ENCODE measurements at places on chromosomes 3 and 15.

DNA sequence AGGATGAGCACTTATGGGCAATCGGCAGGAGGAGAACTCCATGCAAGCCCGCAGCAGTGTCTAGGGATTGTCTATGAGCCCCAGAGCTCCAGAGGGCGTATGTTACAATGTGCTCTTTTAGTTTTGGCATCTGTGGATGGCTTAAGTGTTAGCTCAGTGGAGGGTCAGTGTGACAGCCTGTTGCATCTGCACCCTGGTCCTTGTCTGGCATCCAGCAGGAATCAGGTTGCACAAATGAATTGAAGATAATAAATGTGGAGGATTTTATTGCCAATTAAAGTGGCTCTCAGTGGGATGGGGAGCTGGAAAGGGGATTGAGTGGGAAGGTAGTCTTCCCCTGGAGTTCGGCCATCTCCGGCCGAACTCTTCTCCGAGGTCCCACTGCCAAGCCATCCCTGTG, 11.8 kb upstream of the PRICKLE2 start:
- DNase-seq, result no peak

- peak; percentile 36 for DNase-seq
Measured at GRCh38 chr3:38297947-38298711, 16.0 kb downstream of the SLC22A14 start.

DNA sequence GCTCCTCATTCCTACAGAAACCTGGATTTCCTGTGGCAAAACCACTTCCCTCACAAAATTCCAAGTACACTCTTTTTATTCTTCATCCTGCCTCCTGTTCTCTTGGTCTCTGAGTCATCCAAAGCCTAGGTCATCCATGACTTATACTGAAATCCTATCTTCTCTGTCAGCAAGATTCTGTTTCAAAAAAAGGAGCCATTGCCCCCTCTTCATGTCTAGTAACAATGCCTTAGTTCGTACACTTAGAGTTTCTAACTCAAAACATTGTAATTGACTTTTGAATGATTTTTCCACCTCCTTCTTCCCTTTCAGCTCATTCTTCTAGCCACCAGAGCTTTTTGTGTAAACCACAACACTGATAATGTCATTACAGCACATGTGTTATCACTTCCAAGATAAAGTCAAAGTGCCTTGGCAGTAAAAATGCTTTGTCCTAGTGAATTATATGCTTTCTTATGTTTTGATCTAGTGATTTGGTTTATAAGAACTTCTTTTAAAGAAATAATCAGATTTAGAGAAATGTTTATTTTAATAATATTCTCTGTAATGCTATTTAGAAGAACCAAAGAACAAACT, 256.5 kb upstream of the NECTIN3 start:
- DNase-seq, result peak; percentile 79

GRCh38 chr3:138673641-138674530, 65.3 kb downstream of the FAIM start:
- peak; percentile 66 for DNase-seq

- peak; percentile 65 for DNase-seq
Measured at GRCh38 chr3:124563376-124563775, 166.9 kb upstream of the UMPS start.

DNA sequence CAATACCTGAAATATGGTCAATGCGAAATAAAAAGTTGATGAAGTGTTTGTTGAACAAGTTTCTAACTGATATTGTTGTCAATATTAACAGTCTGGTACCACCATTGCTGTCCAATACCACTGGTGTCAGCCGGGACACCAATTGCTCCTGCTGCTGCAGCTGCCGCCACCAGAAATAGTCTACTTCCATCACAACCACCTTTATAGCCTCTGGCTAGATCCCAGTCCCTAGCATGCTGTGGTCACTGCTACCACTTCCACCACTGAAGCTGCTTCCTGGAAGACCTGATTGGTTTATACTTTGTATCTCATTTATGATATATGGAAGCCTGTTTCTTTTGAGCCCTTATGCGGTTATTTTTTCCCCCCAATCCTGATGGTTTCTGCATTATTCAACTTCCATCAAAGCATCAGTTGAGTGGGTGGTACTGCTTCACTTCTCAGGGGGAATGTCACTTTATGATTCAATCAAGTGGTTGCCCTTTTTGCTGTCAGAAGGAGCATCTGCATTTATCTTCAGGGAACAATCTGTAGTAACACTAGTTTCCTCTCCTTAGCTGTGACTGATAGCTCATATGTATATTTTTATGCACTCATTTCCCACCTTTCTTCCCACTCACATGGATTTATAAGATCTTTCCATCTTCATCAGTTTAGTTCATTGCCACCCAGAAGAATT, 11.7 kb downstream of the LNP1 start:
- DNase-seq, result no peak

DNA sequence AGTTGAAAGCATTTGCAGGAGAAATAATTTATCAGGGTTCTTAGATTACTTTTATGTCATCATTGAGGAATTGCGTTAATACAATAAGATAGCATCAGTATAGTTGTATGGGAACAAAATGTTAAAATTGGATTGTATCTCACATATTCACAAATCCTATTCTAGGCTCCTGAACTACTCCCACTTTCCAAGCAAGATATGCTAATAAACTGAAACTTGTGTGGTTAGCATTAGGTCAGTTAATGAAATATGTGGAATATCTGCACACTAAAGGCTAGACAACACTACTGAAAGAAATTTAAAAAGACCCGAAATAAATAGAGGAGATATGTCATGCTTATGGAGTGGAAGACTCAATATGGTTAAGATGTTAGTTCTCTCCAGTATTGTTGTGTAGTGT, 272.7 kb downstream of the DOCK3 start:
- DNase-seq, result no peak

DNA sequence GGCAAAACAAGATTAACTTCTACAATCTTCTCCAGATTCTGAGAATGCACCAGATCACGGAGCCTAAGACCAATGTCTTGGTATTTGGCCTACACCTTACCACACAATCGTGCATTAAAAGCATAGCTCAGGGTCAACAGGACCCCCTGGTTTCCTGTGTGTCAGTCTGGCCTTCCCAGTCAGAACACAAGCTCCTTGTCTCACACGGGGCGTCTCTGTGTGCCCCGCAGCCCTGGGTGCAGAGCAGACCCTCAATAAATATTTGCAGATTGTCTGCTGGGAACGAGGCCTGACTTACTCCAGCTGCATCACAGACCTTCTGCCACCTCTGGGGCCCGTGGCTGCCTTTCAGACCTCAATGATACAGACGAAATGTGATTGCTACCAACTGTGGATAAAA, 82.5 kb upstream of the CTNNB1 start:
- no peak for DNase-seq

DNA sequence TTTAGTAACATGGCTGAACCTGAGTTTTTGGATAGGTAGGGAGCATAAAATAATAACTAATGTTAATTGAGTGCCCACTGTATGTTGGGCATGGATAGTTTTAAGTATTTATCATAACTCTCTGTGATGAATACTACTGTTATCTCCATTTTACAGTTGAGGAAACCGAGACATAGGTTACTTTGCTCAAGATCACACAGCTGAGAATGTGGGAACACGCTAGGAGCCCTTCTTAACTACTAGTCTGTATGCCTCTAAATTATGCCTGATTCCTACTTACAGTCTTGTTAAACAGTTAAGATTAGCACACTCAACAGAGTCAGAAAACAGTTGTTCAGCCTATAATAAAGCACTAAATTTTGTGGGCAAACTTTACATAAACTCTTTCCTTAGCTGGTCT, 2.0 kb upstream of the SIAH2 start:
- DNase-seq, result no peak

- peak; percentile 81 for DNase-seq
Measured at GRCh38 chr3:110521019-110521418, 550.6 kb upstream of the NECTIN3 start.

DNA sequence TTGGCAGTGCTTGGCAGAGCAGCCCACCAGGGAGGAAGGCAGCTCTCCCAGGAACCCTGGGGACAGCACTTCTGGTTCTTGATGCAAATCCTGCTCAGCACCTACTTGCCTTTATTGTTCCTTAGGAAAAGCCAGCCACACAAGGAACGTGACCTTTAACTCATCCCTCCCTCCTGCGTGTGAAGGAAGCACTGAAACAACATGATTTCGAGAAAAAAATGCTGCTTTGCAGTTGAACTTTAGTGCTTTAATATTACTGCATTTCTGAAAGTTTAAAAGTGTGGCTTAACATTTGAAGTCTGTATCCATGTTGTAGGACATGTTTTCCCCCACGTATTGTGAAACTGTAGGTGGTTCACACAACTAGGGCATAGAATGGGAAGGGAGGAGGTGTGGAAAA, 50.4 kb upstream of the CTNNB1 start:
- DNase-seq, result no peak

GRCh38 chr15:75195122-75195765, 6.4 kb upstream of the C15orf39 start:
- DNase-seq, result no peak

DNA sequence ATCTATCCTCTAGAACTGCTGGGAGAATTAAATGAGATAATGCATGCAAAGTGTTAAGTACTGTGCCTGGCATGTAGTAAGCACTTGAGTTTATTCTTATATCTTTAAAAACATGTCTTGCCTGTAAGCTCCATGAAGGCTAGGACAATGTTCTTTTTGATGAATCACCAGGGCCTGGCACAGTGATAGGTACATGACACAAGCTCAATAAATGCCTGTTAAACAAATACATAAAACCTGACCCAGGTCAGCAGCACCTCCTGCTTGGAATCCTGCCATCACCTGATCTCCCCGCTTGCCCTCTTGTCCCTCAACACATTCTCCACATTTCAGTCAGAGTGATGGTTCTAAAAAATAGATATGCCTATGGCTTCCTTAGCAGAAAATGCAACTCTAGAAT, 186.8 kb downstream of the CHST2 start:
- DNase-seq, result peak; percentile 65

DNA sequence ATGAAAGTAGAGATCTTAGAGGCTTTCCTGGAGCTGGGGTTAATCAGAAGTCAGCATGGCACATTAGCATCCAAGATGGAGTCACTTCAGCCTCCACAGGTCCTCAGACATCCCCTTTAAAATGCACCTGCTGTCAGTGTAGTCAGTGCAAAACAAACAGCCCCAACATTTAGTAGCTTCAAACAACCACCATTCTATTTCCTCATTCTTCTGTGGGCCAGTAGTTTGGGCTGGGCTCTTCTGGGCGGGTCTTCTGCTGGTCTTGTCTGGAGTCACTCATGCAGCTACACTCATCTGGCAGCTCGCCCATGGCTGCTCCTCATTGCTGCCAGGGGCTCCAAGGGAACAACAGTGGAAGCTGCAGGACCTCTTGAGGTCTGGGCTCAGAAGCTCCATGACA, 99.9 kb downstream of the TLE3 start:
- peak; percentile 75 for DNase-seq

DNA sequence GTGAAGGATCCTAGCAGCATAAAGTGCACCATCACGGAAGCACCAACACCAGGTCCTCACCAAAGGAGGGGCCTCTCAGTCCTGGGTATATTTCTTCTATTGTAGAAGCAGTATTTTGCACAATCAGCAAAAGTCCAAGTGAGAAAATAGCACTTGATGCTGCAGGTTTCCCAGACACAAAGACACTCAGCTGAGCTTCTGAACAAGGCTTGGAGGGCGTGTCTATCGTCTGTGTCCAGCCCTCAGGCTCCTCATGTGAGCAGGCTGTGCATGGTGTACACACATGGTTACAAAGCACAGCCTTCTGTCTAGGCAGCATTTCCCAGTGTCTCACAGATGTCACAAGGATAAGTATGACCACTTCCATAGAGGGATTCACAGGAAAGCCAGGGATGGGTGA, 98.3 kb upstream of the SPATA12 start:
- DNase-seq, result peak; percentile 48

GRCh38 chr3:128278761-128279600, 125.7 kb downstream of the EEFSEC start:
- DNase-seq, result no peak

GRCh38 chr3:38458796-38459498, 5.3 kb downstream of the ACVR2B start:
- DNase-seq, result peak; percentile 62

GRCh38 chr3:10835406-10835805, 19.4 kb downstream of the SLC6A11 start:
- no peak for DNase-seq

DNA sequence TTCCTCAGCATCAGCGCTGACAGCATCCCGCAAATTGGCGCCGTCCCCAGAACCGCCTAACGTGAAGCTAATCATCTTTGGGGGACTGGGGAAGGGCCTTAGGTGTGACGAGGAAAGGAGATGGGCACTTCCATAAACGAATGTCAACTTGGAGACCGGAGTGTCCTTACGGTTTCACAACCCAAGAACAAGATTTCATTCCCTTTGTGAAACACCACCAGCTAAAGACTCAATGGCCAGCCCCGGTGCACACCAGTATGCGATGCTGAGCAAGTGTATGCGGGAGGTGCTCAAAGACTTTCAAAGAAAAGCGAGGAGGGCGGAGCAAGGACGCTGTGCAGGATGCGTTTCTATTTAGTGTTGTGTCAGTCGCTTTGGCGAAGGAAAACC, 759 bp upstream of the TTBK2 start:
- DNase-seq, result peak; percentile 39

DNA sequence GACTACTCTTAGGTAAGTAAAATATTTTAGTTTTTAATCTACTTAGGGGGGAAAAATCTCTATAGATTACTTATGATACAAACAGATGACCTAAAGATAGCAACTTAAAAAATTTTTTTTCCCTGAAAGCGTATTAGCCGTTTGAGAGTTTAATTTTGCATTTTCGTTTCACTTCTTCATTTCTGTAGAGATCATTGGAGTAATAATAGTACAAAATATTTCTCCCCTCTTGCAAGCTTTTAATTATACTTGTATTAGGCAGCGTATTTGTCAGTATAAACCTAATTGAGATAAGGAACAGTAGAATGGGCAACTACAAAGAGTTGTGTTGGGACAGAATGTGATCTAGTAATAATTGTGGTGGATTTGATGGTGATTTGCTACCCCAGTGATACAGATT, 10.3 kb downstream of the SKIL start:
- DNase-seq, result no peak

GRCh38 chr3:112519424-112520001, 20.2 kb upstream of the BTLA start:
- DNase-seq, result peak; percentile 73

DNA sequence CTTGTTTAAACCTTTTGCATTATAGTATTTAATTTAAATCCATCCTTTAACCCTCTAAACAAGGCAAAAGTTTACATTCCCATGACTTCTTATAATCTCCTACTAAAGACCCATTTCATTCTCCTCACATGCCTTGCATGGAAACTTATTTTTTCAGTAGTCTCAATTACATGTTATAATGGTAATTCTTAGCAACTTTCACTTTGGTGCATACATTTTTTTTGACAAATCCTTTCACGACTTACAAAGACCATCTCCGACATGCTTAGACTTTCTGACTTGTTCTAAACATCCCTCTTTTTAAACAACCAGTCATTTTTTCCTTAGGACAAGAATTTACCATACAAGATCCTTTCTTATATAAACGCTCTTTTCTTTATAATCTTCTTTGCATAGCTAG, 615.4 kb upstream of the GBE1 start:
- DNase-seq, result no peak

- no peak for DNase-seq
Measured at GRCh38 chr15:67331676-67332075, 77.1 kb downstream of the IQCH start.

GRCh38 chr3:149934524-149934923, 36.2 kb downstream of the PFN2 start:
- peak; percentile 63 for DNase-seq

Measured in epithelial cell of esophagus (primary cell).